ENCODE measurements at places on chromosomes 4 and X.
A peak's percentile ranks its signal among the peaks of the same experiment; 100 is the strongest.

DNA sequence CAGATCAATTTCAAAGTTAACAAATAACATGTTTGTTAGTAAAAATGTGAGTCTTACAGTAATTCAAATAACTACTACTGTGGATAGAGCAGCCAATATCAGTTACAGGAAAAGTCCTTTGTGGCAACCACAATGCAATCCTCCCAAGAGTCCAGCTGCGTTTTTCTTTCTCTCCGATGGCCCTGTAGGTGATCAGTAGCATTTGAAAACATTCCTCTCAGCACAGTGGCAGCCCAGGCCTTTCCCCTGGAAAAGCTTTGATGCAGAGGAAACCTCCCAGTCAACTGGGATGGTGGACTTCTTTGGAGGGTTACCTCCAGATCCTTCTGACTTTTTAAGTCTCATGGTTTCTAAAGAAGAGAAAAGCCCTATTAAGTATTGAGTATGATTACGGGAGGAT, 18.0 kb upstream of the PDZD4 start:
- no peak for DNase-seq

- DNase-seq = no peak
Observed at GRCh38 chr4:176236946-176237345, 32.1 kb downstream of the ASB5 start.

DNA sequence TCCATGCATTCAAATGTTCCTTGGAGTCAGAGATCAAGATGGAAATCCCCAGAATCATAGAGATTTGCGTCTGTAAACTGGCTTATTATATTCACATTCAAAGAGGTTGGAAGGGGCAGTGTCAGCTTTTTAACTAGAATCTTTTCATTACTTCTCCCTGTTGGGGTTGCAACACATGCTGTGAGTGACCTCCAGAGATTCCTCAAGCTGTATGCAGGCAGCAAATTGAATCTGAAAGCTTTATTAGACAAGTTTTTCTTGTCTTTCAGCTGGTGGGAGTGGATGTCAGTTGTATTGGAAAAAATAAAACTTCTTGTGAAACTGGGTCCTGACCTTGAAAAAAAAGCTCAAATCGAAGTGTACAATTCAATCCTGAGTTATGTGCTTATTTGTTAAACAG, 736.5 kb upstream of the FTHL17 start:
- no peak for DNase-seq

DNA sequence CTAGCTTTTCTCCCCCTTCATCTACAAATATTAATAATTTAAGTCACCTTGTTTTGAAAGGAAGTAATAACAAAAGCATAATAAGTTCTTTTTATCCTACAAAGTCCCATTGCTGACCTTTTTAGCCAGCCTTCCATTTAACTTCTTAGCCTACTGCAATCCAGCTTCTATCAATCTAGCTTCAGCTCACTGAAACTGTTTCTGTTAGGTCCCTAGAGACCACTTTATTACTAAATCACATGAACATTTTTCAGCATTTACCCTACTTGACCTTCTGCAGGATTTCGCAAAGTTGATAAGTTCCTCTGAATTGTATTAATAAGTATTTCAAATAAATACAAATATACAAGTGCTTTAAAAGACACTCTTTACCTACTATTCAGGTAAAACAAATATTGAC, 186.5 kb downstream of the ANTXR2 start:
- DNase-seq = no peak

GRCh38 chrX:79259073-79259689, 108.0 kb downstream of the ITM2A start:
- DNase-seq = peak; percentile 36

GRCh38 chrX:45295259-45295986, 94.7 kb upstream of the DIPK2B start:
- no peak for DNase-seq

GRCh38 chr4:73607375-73608033, 12.7 kb downstream of the RASSF6 start:
- DNase-seq = no peak

DNA sequence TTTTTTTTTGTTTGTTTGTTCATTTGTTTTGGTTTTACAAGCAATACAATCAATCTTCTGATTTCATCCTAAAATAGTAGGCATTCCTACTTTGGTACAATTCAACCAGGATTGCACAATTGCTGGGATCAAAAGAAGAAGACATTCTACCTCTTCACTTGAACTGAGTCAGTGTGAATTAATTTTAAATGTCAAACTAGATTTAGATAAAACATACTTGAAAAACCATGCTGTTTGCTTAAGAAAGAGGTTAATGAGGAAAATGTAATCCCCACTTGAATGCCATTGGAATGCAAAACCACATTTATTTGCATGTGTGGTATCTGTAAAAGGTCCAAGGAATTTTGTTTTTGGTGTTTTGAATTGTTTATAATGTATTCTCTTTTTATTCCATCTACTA, 40.5 kb downstream of the HAND2 start:
- no peak for DNase-seq

DNA sequence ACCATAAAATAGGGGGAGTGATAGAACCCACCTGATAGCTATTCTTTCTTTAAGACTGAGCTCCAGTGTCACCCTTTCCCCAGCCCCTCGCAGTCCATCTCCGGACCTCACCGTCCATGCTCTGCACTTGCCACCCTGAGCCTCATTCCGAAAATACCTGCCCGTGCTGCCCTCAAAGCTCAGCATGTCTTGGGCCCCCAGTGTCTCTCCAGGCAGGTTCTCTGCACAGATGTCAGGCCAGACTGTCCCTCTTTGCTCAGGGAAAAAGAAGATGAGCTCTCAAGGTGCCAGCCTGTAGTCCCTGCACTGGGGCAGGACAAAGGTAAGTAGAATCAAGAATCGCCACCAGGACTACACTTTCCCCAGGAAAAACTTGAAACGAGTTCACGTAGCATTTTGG, 9.8 kb upstream of the WFS1 start:
- no peak for DNase-seq

DNA sequence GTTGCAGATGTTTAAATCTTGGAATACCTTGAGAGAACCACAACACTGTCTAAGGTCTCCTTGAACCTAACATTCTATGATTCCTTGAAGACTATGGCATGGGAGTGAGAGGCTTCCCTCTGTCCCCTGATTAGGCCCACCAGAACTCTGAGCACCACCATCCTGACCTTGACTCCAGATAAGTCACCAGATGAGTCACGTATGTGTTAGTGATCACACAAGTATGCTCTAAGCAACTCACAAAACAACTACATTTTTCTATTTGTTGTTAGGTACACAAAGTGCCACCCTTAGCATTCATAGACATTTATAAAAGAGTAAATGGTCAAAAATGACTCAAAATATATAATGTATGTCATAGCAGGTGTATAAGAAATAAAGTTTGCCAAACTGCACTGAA, 252.9 kb upstream of the CXXC4 start:
- DNase-seq = no peak

DNA sequence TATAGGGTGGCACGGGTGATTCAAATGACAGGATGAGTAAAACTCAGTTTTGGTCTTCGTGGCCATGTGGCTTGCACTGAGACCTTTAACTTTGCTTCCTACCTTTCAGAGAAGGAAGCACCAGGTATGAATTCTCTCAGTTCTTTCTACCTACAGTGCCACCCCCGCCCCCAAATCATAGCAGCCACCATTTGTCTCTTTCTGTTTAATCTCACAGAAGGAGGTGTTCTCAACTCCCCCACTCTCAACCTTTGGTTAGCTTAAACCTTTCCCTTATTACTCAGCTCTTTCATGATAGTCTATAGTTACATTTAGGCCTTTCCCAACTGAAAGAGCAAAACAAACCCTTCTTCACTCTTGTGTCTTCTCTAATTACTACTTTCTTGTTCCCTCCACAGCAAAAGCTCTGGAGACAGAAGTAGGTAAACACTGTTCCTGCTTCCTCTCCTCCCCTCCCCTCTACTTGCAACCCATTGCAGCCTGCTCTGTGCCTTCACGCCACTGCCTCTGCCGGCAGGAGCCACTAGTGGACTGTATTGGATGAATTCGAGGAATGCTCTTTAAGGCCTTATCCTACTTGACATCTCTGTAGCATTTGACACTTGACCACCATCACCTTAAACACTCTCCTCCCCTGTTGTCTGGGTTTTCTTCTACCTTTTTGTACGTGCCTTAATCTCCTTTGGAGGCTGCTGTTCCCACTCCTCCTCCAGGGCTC, 123.7 kb downstream of the AFF1 start:
- DNase-seq = peak; percentile 63

- DNase-seq = no peak
Observed at GRCh38 chr4:76388160-76388908, 32.6 kb downstream of the CCDC158 start.

DNA sequence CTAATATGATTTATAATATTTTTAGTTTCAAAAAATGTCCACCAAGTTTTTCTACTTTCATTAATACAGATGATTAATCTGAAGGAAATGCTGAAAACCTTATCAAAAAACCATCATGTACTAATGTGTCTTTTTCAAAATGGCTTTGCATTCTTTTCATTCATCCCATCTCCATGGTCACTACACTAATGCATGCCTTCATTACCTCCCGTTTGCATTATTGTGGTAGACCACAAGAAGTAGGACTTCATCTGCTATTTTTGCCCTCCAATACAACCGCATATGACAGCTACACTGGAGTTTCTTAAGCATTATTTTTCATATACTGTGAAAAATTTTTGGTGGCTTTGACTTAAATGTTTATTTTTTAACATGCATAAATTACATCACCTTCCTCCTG, 37.9 kb upstream of the FSTL5 start:
- DNase-seq = no peak

- no peak for DNase-seq
Observed at GRCh38 chrX:135520022-135520552, 373 bp upstream of the INTS6L start.

GRCh38 chr4:171639540-171639939, 173.7 kb upstream of the GALNTL6 start:
- DNase-seq = no peak

GRCh38 chrX:94633237-94633636, 959.2 kb downstream of the FAM133A start:
- DNase-seq = no peak

DNA sequence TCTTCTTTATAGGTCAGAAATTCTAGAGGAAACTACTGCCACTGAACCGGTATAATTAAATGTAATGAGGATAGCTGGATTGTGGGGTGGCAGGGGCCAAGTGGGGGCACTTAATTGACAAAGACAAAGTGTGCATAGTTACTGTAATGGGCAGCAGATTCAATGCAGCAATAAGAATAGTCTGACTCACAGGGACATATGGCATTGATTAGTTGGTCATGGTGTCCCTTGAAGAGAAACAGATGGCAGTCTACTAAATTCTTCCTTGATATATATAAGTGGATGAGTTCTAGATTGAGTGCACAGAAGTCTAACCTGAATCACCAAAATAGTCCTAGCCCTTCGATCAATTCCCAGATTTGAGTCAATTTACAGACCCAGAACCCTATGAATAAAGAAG, 31.6 kb downstream of the ETDC start:
- DNase-seq = no peak

GRCh38 chr4:74218201-74218600, 60.3 kb downstream of the MTHFD2L start:
- DNase-seq = no peak

GRCh38 chr4:166003811-166004210, 130.8 kb downstream of the TLL1 start:
- DNase-seq = no peak

GRCh38 chr4:3870567-3870962, 104.4 kb downstream of the ADRA2C start:
- DNase-seq = no peak

DNA sequence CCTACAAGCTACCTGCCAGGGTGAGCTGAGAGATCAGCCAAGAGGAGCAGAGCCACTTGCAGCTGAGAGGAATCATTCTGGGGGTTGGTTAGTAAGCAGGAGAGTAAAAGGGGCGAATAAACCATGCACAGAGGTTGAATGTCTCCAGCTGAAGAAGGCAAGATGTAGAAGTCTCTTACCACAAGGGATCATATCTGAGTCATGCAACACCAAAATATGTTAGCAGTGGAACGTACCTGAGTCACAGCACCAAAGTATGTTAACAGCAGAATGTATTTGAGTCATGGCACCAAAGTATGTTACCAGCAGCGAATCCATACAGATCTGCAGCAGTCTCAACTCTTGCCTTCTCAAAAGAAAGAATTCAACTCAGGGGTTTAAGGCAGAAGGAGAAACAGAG, 29.9 kb downstream of the C4orf51 start:
- DNase-seq = no peak

DNA sequence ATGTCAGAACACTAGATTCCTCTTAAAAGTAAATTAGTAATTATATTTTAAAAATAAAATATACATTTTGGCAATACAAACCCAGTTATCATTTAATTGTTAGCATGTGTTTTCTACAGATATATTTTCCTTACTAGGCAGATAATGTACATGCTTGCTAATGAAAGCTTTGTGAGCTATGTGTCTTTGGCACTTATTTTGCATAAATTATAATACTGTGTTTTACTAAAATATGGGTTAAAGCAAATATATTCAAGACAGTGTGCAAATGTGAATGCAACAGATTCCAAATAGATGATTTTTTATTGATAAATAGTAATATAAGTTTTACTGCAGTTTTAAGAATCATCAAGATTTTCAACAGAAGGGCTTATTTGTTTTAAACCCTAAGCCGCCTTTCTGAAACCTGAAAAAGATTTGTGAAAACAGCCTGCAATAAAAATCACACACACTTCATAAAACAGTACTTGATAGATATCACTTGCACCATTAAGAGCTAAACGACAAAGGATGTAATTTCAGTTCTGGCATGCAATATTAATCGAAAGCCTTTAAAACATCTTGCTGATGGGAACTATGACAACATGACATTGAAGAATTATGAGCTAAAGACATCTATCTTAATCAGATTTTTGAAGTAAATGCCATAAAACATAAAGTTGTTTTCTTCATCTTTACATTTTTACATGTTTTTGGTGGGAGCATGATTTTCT, 333.3 kb downstream of the DCTD start:
- DNase-seq = no peak

GRCh38 chrX:39840133-39840532, 257.6 kb downstream of the BCOR start:
- DNase-seq = no peak

GRCh38 chrX:110569506-110569905, 210.9 kb downstream of the RTL9 start:
- no peak for DNase-seq

- DNase-seq = no peak
Observed at GRCh38 chr4:43709443-43709842, 739.2 kb downstream of the KCTD8 start.

DNA sequence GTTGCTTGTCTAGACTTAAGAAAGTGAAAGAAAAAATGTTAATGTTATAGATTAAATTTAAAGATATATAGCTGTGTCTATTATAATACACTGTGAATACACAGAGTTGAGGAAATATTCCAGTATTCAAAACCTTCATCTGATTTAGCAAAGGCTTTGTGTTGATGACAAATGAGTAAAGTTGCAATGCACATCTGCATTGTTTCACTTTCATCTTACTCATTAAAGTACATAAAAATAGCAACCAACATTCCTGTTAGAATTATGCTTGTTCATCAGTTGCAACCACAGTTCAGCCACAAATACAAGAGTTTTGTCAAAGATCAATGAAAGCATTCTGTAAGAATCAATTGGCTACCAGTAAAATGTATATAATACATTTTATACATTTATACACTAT, 346.4 kb upstream of the SLC7A11 start:
- DNase-seq = no peak

Data from activated naive CD4-positive, alpha-beta T cell treated with anti-CD3 and anti-CD28 coated beads, Interleukin-2, amount 50 U/mL, for 16 hours (primary cell).